ENCODE measurements at places on chromosomes 3 and 15. TPM values are rescaled to one million over a fixed set of nuclear protein-coding genes. Genes with fewer than 3 reads are reported as not detected.
A peak's percentile ranks its signal among the peaks of the same experiment; 100 is the strongest.

TIGIT gene
- total RNA-seq = not detected

HDC gene
- not detected for total RNA-seq

ITIH1 gene
- not detected for total RNA-seq

CXCR6 gene
- total RNA-seq = not detected

NT5DC2 gene
- total RNA-seq = 308 TPM

TF gene
- 2.3 TPM for total RNA-seq

WDR93 gene
- total RNA-seq = not detected

TTLL13 gene
- total RNA-seq = not detected

CHL1 gene
- 35.5 TPM for total RNA-seq

GRCh38 chr3:69944931-69945493, 54.5 kb upstream of the SAMMSON start:
- no peak for DNase-seq

DNA sequence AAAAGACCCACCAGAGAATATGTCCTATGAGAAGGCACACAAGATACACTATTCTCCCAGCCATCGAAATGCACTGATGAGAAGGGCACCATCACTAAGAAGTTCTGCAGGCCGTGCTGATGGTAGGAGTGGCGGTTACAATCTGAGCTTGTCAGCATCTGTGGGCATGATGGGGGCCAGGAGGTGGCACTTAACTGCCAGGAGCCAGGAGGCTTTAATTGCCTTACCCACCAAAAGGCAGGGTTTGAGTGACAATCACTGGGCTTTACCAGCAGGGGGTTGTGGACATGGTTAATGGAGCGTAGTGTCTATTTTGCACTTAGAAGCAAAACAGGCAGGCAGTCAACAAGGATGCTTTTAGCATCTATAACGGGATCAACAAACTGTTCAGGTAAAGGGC, 16.0 kb upstream of the SQOR start:
- peak; percentile 24 for DNase-seq

DNA sequence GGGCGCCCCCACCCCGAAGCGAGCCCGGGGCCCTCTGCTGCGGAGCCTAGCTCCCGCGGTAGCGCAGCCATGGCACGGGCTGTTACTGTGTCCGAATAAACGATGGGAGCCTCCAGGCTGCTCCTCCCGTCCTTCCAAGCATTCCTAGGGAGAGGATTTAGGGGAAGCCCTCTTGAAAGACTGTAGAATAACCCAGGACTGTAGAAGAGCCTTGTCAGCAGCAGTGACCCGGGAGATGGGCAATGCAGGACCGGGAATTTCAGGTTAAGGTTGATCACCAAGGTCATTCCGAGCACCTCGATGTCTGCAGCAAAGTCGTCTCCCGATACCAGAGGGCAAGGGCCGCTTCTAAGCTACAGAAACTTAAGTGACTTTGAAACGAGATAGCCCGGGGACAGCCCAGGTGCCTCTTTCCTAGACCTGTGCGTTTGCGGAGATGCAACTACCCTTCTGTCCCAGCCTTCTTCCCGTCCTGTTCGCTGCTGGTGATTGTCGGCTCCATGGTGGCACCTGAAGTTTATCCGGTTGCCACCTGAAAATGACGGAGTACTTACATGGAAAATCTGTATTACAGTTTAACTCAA, 753 bp upstream of the MYO5A start:
- DNase-seq = no peak

DNA sequence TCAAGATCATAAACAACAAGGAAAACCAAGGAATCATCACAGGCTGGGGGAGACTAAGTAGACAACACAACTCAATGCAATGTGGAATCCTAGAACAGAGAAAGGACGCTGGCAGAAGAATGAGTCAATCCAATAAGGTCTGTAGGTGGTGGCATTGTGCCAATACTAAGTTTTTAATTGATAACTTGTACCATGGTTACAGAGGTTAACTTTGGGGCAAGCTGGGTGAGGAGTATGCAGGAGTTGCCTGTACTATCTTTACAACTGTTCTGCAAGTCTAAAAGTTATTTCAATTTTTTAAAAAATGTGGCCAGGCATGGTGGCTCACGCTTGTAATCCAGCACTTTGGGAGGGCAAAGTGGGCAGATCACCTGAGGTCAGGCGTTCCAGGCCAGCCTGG, 46.2 kb downstream of the RORA start:
- no peak for DNase-seq

DNA sequence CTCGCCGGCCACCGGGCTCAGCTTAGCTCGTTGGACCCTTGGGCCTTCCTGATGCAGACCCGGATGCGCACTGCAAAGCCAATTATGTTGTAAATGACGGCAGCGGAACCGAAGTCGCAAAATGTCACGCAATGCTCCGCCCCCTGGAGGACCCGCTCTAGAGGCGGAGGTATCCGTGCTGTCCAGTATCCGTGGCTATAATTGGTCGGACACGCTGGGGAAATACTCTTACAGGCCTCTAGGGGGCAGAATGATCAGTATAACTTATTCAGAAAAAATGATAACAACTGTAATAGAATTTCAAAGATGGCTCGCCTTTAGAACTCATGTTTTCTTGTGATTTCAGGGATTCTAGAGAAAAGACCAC, at the start of gene PRR23B:
TSS of gene PRR23B (minus strand) at position 59 of the 367 bp plus-strand sequence. CDS start 265 bp downstream, outside the sequence.
- DNase-seq = no peak

GRCh38 chr15:73753250-73754130, at the start of gene INSYN1:
Gene INSYN1 (minus strand): TSS chr15:73753351. CDS start chr15:73751130, 2,221 bp downstream.
- peak; percentile 71 for DNase-seq

DNA sequence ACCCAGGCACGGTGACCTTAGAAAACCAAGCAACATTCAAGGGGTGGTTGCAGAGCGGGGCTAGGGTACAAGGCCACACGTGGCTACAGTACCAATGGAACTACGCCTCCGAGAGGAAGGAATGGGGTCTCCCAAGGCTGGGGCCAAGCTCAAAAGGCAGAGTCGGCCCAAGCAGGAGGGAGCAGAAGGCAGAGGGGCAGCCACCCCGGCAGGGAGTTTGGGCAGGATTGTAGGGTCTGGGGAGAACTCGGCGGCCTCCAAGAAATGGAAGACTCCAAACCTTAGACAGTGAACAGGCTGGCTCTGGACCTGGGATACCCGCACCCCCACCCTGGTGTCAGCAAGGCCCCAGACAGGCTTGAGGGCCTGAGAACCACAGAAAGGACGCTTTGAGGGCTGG, 28.7 kb downstream of the ATRIP start:
- DNase-seq = no peak

- DNase-seq = no peak
These were observed 18.7 kb downstream of the ZNF148 start for GRCh38 chr3:125356140-125357026.

GRCh38 chr15:78909791-78910228, 35.0 kb downstream of the CTSH start:
- DNase-seq = peak; percentile 67

- no peak for DNase-seq
These were observed 16.0 kb downstream of the STARD9 start for GRCh38 chr15:42591238-42591934.

DNA sequence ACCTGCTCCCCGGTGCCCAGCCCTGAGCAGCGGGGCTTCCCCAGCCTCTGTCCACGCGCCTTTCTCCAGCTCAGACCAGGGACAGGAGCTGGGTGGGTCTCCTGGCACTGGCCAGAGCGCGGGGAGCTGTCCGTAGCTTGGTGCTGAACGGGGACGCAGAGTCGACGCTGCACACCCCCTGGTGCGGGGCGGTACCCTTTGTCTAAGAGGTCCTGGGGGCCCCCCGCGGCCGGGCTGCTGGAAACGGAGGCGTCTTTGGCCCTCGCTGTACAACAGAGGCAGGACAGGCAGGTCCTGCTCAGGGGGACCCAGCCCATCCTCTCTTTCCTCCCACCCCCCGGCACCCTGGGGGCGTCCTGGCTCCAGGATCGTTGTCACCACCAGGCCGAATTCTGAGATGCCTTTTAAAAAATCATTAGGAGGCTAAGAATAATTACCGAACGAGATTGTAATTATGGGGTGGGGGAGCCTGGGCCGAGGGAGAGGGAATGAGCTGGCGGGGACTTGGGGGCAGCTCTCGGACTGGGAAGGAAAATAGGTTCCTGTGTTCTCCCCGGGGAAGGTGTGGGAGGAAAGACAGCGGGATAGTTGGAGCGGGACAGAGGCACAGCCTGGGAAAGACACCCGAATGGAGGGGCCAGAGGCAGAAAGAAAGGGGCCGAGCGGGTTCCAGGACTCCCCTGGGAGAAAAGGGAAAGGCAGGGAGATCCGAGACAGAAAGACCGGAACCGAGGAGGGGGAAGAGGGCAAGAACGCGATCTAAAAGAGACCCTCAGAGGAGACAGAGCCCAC, 4.1 kb upstream of the SKOR1 start:
- DNase-seq = peak; percentile 14

DNA sequence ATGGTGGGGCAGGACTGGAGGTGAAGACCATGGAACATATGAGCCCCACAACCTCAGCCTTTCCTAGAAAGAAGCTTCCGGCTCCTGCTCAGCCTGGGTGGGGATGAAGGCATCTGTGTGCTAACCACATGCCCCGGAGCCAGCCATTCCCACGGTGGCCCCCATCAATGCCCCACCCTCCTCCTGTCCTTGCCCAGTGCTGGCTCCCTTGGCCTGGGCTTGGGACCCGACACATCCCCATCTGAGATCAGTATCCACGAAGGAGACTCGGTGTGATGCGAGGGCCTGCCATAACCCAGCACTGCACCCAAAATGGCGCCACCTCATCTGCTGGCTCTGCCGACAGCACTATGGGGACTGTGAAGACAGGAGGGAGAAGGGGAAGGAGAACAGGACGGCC, 16.5 kb upstream of the PLXND1 start:
- no peak for DNase-seq

GRCh38 chr15:95664450-95664849, 666.0 kb upstream of the NR2F2 start:
- DNase-seq = no peak

DNA sequence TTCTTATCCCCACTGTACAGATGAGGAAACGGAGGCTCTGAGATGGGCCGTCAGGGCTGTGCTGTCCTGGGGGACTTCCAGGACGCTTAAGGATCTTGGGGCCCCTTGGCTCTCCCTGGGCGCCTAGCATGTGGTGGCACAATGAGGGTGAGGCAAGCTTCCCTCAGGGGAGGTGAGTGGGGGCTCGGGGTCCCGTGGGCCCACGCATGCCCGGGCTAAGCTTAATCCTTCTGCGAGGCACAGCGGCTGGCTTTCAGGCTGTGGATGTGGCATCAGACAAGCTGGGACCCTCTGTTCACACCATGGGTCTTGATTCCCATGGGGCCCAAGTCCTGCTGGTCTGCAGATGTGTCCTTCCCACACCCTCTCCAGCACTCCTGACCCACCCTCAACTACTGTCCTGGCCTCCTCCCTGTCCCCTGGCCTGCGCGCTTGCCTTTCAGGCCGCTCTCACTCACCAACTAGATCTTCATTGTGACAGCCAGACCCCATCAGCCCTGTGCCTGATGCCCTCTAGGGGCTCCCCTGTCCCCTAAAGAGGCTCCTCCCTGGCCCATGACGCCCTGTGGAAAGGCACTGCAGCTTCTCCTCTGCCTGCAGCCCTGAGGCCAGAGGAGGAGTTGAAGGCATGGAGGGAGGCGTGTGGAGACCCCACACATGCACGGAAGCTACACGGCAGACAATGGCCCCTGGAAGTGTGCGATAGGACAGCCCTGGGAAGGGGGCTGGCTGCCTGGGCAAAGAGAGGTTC, 11.3 kb downstream of the DUSP7 start:
- no peak for DNase-seq

Measured in glutamatergic neuron (in vitro differentiated cells).